H54 (cell line): ENCODE measurements at places on chromosomes 13 and 19.

DNA sequence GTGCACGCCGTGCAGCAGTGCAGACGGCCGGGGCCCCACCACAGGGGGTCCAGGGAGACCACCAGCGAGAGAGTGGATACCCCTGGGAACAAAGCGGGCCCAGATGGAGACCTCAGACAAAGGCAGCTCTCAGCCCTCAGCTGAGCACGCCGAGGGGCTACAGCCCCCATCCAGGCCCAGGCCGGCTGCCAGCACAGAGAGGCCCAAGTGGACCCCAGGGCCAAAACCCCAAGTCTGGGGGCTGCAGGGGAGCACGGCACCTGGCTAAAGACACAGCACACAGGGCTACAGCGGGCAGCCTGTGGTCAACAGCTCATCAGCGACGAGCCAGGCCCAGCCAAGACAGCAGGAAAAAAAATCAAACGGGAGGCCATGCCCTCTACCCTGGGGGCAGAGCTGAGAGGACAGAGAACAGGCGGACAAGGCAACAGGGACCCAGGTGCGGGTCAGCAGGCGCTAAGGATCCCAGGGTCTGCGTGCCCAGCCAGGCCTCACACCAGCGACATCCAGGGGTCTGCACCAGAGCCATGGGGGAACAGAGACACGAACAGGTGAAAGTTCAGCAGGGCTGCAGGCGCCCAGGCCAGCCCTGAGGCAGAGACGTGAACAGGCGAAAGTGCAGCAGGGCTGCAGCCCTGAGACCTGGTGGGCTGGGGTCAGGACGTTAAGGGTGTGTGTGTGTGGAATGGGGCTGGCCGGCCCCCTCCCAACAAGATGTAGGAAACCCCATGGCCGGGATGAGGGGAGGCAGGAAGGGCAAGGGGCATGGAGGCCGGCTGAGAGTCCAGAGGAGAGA, 34.3 kb downstream of the RASA3 start:
- DNase-seq = no peak

DNA sequence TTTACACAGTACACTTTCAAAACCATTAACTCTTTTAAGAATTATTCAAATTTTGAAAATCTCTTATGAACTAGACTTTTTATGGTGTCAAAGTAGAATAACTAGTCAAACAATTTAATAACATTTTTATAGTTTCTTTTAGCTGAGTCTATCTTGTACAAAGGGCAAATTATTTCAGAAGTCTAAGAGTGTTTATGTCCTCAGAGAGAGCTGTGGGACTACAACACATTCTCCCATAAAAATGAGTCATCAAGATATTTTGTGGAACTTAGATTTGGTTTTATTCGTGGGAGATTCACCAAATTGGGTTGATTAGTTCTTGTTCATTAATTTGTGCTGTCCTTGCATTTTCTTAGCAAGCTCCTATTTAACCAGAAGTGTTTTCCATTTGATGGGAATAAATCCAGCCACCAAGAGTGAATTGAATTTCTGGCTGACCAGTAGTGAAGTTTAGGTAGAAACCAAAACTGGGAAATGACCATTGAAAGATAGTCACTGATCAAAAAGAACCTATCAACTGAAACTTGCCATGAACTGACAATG, 291.0 kb downstream of the DLEU7 start:
- no peak for DNase-seq

DNA sequence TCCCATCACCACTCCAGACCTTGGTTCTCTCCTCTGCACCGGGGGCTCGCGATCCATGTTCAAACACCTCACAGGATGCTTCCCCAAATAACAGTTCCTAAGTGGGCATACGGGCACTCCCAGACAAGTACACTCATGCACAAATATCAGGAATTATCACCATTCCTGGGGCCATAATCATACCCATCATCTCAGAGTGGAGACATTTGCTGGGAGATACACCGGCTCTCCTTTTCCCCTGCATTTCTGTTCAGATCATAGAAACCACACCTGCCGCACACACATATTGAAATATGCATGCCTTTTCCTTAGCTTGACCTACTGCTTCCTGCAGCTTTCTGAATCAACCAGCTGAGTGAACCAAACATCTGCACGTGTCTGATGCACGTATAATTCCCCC, 33.9 kb upstream of the MBNL2 start:
- DNase-seq = no peak

- DNase-seq = no peak
Observed at GRCh38 chr19:49067554-49067953, 2.9 kb upstream of the NTF4 start.

GRCh38 chr19:41876847-41877832, at the start of gene CD79A:
TSS of gene CD79A (plus strand) at chr19:41877279. CDS start at chr19:41877305, 26 bp downstream.
- no peak for DNase-seq

- DNase-seq = no peak
Observed at GRCh38 chr19:39817888-39818561, 15.9 kb downstream of the DYRK1B start.

DNA sequence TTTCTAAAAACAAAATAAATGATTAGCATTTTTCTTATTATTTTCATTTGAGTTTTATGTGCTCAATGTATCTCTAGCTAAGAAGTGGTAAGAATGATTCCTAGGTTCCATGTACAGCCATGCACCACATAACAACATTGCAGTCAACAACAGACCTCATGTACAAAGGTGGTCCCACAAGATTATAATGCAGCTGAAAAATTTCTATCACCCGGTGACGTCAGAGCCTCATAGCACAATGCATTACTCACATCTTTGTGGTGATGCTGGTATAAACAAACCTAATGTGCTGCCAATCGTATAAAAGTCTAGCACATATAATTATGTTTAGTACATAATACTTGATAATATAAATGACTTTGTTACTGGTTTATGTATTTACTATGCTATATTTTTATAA, 120.5 kb downstream of the SLC7A1 start:
- no peak for DNase-seq

DNA sequence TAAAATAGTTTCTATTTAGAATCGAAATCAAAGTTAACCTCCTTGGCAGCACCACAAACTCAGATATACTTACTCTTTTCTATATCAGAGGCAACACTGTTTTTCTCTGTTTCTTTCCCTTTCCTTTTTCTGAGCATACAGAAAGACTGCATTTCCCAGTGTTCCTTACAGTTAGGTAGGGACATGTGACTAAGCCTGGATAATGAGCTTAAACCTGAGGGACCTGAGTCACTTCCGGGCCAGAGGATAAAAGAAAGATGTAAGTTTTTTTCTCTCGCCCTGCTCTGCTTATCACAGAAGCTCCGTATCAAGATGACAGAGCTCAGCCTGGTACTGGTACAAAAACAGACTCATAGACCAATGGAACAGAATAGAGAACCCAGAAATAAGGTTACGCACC, 531.9 kb downstream of the KLF12 start:
- DNase-seq = peak; percentile 12

- DNase-seq = no peak
Observed at GRCh38 chr19:6693056-6693471, 23.1 kb upstream of the TNFSF14 start.

GRCh38 chr19:18185538-18185937, 7.5 kb upstream of the MPV17L2 start:
- DNase-seq = no peak
